ENCODE measurements at places on chromosomes 3 and 15.

DNA sequence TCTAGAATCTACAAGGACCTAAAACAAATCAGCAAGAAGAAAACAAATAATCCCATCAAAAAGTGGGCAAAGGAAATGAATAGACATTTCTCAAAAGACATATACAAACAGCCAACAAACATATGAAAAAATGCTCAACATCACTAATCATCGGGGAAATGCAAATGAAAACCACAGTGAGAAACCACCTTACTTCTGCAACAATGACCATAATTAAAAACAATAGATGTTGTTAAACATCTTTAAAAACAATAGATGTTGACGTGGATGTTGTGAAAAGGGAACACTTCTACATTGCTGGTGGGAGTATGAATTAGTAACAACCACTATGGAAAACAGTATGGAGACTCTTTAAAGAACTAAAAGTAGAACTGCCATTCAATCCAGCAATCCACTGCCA, 96.2 kb downstream of the CBLB start:
- no peak for DNase-seq

DNA sequence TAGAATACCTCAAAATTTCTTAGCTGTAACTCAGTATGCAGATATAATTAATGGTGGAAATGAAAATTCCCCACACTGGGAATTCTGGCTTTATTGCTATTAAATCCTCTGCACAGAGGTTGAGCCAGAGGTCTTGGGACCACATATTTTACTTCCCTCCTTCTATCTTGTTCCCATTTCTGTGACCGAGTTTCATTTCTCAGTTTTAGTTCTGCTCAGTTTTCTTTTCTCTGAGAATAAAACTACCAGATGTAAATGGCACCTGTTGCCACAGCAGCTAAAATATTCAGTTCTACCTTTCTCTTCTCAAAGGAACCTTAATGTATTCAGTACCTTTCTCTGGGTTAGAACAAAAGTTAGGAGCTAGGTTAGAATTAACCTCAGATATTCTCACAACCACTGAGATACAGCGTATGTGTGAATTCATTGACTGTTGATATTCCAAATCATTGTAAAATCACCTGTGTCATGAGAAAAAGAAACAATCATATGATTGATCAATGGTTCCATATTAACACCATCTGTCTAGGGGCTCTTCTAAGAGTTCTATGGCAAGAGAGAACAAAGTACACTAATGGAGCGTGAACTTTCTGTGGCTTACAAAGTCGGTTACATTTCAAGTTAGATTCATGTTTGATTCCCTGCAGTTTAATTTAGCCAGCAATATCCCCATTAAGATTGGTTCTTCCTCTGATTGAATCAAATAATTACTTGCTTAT, 374.1 kb downstream of the EFHB start:
- no peak for DNase-seq

- no peak for DNase-seq
Measured at GRCh38 chr15:64490598-64491259, 30.4 kb downstream of the ZNF609 start.

DNA sequence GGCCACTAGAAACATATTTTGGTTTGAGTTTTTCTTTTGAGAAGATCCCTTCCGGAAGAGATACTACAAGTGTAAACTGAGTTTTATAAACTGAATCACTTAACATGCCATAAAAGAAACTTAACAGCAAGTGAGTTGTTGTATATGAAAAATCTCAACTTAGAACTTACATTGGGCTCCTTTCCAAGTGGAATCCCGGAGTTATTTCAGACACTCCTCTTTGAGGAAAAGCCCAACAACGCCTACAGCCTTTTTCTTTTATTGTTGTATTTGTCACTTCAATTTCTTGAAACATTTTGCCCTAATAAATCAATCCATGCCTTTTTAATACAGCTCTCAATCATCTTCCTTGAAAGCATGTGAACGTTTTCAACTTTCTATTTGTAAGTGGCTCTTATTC, 137.3 kb downstream of the FEZF2 start:
- no peak for DNase-seq

GRCh38 chr3:127410678-127411077, 122.8 kb upstream of the PRR20G start:
- no peak for DNase-seq

- no peak for DNase-seq
Measured at GRCh38 chr3:136667081-136667480, 85.1 kb downstream of the STAG1 start.

DNA sequence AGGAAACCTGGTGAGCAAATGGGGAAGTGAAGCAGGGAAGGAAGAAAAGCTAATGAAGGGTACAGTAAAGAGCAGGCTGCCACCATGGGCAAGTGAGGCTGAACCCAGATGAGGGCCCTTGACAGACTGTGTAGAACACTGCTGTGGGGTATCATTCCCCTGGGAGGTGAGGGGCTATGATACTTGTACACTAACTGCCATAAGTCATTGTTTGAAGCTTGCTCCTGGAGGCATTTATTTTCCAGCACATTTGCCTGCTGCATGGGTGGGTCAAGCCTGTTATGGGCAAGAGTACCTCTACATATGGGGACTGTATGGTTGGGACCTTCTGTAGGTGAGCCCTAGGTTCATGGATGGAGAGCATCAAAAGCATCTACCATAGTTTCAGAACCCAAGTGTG, 57.4 kb downstream of the POMGNT2 start:
- no peak for DNase-seq

DNA sequence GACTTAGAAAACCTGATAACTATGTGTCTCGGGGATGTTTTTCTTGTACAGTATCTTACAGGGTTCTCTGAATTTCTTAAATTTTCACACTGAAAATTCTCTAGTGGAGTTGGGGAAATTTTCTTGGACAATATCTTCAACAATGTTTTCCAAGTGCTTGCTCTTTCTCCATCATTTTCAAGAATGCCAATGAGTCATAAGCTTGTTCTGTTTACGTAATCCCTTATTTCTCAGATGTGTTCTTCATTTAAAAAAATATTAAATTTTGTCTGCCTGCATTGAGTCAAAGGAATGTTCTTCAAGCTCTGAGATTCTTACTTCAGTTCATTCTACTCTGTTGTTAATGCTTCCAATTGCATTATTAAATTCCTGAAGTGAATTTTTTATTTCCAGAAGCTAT, 21.9 kb upstream of the PLSCR2 start:
- DNase-seq: no peak

- DNase-seq: no peak
Measured at GRCh38 chr15:25947323-25948314, 84.5 kb upstream of the ATP10A start.

DNA sequence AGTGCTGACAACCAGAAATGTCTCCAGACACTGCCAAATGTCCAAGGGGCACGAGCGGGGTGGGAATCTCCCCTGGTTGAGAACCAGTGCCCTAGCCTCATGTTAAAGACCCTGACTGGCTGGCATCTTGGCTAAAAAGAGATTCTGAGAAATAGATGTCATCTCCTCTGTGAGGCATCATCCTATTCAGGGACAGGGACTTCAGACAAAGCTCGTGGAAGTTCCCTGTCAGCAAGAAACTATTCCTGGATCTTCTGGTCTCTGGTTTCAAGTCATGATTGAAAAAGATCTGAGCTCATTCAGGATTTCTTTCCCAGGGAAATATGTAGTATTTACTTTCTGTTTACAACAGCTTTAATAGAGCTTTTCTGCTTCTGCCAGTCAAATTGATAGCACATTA, 10.8 kb downstream of the WDR5B start:
- DNase-seq: no peak
